ENCODE measurements at places on chromosomes 11 and 22. TPM values are rescaled to one million over a fixed set of nuclear protein-coding genes. Genes with fewer than 3 reads are reported as not detected.
A peak's percentile ranks its signal among the peaks of the same experiment; 100 is the strongest.

SLCO2B1 gene
- total RNA-seq = 0.74 TPM

KIAA1671 gene
- 4.7 TPM for total RNA-seq

ALDH3B2 gene
- total RNA-seq = not detected

DLG2 gene
- not detected for total RNA-seq

OR4A16 gene
- not detected for total RNA-seq

GPHA2 gene
- total RNA-seq = not detected

DNA sequence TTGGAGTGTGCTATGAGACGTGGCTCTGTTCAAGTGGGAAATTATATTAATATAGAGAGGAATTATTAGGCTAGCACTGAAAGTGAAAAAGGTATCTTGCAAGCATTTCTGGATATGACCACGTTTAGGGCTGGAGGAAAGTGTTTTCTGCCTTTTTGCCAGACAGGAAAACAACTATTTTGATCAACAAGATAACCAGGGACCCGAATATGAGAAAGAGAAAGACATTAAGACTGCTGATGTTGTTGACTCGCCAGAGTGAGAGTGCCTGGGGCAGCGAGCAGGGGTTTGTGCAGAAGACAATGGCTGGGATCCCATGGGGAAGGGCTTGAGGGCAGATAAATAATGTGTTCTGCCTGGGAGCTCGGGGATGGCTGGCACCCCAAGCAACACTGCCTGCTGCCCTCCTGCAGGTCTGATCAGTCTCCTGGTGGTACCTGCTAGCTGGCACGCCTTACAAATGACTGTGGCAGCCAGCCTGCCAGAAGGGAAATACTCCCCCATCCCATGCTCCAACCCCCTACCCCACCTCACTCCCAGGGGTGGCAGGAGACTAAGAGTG is 23.1 kb upstream of the CHST1 start:
- DNase-seq = no peak

GRCh38 chr22:27726686-27727449 is 74.7 kb downstream of the MN1 start:
- peak; percentile 82 for DNase-seq

DNA sequence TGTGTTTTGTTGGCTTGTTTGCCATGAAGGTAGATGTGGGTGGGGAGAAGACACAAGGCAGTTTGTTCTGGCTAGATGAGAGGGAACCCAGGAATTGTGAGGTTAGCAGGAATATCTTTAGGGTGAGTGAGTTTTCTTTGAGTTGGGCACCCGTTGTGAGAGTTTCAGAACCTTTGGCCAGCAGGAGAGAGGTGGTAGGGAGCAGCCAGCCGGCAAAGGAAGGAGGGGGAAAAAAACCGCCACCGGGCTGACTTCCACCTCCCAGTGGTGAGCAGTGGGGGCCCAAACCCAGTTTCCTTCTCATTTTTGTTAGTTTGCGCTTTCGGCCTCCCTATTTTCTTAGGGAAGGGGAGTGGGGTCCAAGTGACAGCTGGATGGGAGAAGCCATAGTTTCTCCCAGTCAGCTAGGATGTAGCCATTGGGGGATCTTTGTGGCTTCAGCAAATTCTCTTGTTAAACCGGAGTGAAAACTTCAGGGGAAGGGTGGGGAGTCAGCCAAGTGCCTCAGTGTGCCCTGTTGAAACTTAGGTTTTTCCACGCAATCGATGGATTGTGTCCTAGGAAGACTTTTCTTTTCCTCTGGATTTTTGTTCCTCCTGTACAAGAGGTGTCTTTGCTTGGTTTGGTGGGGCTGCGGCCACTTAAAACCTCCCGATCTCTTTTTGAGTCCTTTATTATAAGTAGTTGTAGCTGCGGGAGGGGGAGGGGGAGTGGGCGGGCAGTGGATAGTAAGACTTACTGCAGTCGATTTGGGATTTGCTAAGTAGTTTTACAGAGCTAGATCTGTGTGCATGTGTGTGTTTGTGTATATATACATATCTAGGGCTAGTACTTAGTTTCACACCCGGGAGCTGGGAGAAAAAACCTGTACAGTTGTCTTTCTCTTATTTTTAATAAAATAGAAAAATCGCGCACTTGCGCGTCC is 1.1 kb upstream of the GCAT start:
- DNase-seq = peak; percentile 69

DNA sequence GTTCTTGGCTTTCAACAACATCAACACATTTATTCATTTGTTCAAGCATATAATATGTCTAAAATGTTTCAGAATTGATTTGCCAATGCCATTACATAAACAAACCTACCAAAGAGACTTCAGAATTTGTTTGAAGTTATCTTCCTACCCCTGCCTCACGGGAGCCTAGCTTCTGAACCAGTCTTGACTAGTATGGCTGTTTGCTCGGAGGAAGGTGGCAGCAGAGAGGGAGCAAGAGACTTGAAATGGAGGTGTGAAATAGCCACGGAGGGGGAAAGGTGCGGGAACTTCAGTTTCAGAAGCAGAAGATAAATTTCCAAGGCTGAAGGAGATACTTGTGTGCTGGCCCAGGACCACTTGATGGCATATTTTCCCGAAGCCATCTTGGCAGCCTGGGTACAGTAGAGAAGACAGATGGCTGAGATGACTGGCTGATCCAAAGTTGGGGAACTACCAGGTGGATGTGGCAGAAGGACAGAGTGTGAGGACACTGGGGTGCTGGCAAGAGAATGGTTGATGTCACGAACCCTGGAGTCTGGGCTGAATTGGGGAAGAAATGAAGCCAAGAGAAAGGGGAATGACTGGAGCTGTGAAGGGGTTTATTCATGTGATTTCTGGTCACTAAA is 14.0 kb upstream of the MTCH2 start:
- DNase-seq = no peak

DNA sequence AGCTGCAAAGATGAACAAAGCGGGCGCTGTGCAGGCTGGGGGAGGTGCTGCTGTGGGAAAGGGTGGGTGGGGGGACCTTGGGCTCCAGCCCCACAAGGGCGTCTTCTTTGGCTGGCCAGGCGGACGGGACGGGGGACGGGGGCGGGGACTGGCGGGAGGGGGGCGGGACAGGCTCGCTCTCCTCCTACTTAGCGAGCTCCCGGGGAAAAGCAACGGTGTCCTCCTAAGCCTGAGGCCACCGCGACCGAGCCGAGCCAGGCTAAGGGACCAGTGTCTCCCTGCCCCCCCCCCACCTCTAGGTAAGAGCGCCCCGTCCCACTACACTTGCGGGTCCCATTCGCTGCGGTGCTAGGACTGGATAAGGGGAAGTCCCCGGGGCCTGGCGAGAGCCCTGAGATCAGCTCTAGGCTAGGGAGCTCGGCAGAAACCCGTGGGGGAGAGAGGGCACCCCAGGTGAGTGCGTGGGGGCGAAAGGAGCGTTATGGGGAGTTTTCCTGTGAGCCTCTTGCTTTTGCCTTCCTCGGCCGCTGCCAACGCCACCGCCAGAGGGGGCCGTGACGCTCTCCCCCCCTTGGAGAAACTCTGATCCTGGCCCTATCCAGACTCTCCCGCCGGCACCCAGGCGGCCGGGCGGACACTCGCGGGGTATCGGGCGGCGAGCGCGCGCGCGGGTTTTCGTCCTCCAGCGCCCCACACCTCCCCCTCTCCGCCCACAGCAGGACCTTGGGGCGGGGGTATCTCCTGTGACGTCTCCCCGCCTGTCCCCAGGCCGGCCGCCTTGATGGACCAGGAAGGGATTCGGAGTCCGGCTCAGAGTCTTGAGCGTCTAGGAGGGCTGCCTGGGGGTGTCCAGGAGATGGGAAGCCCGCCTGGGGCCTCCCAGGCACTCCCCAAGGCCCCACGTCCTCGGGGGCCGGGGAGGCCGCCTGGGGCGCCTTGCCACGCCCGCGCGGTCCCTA is at the start of gene PHLDB1:
TSS of gene PHLDB1 (plus strand) at position 215 of the 959 bp plus-strand sequence. CDS start 6,222 bp downstream, outside the sequence.
- DNase-seq = peak; percentile 77

DNA sequence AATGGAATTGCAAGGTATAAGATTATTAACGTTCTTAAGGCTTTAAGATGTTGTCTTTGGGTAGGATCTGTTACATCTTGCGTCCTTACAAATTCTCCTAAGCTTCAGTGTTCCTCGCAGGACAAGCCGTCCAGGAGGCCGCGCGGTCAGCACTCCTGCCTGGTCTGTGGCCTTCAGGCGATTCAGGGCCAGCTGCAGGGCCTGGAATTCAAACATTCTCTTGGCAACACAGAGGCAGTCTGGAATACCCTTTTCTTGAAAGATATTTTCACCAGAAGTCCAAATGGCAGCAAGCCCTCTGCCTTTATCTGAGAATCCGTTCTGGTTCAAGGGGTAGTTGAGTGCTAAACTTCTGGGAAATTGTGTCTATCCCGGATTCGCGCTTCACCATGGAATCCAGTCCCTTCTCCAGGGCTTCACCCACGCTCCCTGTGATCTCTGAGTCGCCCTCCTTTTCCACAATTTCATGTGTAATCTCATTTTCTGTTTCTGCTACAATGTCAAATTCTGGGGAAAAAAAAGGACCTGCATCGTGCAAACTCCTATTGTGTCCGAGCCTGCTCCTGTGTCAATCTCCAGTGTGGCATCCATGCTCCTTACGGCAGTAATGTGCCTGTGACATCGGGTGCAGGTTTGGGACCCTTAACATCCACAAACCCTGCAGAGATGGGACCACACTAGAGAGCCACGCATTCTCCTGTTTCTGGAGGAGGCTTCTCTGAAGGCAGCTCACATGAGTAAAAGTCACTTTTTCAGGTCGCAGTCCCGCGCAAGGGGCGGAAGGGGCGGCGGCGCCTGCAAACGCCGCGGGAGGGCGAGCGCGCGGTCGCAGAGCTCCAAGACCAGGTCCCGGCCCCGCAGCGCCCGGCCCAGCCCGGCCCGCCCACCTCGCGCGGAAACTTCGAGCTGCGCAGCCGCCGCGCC is 25.4 kb upstream of the SORL1 start:
- DNase-seq = peak; percentile 18

DNA sequence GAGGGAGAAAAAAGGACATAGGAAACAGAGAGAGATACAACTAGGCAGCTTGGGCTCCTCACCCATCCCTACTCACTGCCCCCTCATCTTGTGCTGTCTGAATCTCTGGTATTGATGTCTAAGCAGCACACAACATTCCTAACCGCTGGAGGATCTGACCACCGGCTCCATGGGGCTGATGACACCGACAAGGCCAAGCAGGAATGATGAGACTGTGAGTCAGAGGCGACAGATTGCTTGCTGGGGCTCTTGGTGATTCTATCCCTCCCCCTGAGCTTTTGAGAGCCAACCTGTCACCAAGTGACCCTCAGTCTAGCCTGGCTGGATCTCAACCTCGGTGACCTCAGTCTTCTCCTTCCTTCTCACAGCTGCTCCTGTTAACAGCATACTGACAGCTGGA is 13.8 kb downstream of the PAMR1 start:
- peak; percentile 92 for DNase-seq

DNA sequence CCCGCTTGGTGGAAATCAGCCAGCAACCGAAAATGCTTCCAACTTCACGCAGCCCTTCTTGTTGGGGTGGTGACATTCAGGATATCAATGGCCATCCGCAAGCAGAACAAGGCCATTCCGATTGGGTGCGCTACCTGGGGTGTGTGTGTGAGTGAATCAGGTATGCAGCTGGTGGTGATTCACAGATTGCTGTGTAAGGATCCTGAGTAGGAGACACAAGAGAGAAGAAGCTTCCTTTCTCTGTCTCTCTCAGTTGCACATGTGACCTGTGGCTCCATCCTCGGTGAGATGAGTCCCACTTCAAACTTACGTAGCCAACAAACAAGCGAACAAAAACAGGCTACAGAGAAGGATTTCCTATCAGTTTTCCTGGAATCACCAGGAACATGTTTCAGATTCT is 9.6 kb upstream of the TMEM184B start:
- DNase-seq = no peak

DNA sequence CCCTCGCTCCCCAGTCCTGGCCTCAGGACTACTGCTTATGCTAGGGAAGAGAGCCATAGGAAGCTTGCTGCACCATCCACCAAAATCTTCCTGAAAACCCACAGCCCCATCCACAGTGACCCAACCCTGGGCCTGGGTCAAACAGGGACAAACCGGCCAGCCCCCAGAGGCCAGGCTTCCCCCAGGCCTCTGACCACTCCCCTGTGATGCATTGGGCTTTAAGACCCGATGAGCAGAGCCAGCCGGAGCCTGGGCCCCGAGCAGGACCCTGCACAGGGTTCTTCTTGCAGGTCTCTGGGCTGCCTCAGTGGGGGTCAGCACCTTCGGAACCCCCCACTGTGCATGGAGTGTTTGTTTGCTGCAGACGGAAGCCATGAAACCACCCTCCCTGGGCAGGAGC is 583.7 kb downstream of the BRD1 start:
- DNase-seq = no peak

- DNase-seq = peak; percentile 66
Observed at GRCh38 chr11:57680552-57680874, 12.6 kb downstream of the ZDHHC5 start.

GRCh38 chr22:18114495-18114894 is 3.9 kb downstream of the TUBA8 start:
- no peak for DNase-seq

GRCh38 chr22:46752286-46752987 is 10.0 kb upstream of the TBC1D22A start:
- no peak for DNase-seq

GRCh38 chr11:94130298-94131046 is 1.8 kb downstream of the PANX1 start:
- DNase-seq = peak; percentile 77

DNA sequence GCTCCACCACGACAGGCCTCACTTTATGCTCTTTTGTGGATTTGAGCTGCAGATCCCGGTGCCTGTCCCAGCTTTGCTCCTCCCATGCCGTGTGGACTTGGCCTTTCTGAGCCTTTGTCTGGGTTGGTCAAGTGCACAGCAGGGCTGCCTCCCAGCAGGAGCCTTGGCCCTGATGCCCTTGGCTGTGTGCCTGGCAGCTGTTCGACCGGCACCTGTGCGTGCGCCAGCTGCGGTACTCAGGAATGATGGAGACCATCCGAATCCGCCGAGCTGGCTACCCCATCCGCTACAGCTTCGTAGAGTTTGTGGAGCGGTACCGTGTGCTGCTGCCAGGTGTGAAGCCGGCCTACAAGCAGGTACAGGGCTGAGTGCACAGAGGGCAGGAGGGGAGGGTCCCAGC is 46.5 kb downstream of the MYO7A start:
- DNase-seq = no peak

DNA sequence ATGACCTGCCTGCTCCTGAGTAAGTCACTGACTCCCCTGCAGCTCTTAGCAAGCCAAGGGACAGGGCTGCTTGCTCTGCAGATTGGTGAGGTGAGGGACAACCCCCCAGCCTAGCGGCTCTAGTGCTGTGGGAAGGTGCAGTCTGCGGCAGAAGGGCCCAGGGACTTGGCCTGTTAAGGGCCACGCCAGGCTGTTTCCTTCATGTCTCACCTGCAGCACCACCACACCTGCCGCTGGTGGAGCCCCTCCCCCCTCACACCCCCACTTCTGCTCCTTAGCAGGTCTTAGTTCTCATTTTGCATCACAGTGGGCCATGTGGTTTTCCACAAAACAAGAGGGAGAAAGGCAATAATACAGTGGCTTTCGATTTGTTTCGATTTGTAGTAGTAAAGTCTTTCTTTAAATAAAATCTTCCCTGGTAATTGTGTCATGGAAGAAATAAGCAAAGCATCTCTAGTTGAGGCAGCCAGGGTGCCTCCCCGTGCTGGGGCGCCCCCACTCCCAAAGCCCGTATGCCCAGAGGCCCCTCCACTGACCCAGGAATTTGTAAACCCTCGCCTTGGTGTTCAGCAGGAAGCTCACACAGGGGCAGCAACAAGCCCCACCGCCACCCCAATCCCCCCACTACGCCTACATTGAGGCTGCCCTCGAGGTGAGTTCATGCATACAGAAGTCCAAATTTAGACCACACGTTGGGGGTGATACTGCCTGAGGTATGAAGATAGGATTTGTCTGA is 86.5 kb upstream of the CLDN5 start:
- no peak for DNase-seq

- no peak for DNase-seq
Observed at GRCh38 chr11:104338186-104338585, 174.2 kb upstream of the PDGFD start.
